ENCODE measurements at places on chromosomes 2 and 18. TPM values are rescaled to one million over a fixed set of nuclear protein-coding genes. Genes with fewer than 3 reads are reported as not detected.

SLC38A11 gene
- total RNA-seq = 0.50 TPM

GRCh38 chr2:53859206-53860181, at the start of gene GPR75:
GPR75 (minus strand) TSS chr2:53859967; CDS start chr2:53854756, 5,211 bp downstream.
- DNase-seq = peak; percentile 21

LRATD1 gene
- 0.51 TPM for total RNA-seq

IL1B gene
- 0.26 TPM for total RNA-seq

DNA sequence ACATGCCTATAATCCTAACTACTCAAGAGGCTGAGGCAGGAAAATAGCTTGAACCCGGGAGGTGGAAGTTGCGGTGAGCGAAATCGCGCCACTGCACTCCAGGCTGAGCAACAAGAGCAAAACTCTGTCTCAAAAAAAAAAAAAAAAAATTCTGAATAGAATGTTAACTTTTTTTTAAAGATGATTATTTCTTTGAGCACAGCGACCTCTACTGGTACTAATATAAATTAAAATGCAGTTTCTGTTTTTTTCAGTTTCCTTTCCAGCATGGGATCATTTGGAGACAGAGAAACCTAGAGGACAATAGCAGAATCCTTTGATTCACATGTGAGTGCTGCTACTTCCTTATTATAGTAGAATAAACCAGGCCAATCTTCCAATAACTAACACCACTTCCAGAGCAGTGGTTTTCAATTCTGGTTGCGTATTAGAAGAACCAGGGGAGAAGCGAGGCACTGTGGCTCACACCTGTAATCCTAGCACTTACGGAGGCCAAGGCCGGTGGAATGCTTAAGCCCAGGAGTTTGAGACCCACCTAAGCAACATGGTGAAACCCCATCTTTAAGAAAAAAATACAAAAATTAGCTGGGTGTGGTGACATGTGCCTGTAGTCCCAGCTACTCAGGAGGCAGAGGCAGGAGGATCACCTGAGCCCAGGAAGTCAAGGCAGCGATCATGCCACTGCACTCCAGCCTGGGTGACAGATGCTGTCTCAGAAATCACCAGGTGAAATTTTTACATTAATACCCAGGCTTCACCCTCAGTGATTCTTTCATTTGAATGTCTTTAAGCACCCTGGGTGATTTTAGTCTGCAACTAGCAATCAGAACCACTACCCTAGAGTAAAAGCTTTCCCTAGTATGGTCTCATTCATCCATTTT, 10.1 kb downstream of the SRSF7 start:
- peak; percentile 61 for DNase-seq

ADCYAP1 gene
- total RNA-seq = not detected

DNA sequence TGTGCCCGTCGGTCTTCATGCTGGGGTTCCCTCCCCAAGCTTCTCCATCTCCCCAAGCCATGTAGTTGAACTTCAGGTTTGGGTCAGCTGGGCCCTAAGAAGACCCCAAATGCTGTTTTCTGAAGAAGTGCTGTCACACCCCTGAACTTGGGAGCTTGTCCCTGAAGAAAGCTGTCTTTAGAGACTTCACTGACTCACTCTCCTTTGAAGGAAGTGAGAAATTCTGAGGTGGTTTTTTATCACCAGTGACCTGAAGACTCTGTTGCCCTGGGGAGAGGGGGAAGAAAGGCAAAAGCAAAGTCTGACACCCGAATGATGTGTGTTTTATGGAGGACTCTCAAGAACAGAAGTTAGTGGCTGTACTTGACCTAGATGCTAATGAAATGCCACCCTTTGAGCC, 83.6 kb upstream of the BCL2L11 start:
- no peak for DNase-seq

POU3F3 gene
- not detected for total RNA-seq

DNA sequence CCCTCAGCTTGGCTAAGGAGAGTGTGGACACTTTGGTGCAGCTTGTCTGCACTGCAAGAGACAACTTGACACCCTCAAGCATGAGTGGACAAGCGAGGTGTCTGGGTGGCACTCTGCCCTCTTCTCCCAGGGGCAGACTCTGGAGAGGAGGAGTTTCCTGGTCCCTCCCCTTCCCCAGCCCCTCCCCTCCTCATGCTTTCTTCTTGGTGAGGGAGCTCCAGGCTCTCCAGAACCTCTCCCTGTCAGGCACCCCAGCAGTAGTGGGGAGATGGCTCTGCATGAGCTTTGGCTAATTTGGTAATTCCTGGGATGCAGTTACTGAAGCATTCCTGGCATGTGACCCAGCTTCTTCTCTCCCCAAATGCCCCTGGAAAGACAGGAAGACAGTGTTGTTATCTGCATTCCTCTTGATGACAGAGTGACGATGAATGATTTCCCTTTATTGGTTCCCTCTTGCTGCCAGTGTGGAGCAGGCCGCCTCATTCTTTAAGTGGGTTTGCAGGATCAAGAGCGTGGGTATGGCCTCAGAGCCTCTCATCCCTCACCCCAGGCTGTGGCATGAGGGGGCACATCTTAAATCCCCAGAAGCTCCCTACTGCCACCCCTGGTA, 89.2 kb downstream of the STPG4 start:
- DNase-seq = peak; percentile 61

DNA sequence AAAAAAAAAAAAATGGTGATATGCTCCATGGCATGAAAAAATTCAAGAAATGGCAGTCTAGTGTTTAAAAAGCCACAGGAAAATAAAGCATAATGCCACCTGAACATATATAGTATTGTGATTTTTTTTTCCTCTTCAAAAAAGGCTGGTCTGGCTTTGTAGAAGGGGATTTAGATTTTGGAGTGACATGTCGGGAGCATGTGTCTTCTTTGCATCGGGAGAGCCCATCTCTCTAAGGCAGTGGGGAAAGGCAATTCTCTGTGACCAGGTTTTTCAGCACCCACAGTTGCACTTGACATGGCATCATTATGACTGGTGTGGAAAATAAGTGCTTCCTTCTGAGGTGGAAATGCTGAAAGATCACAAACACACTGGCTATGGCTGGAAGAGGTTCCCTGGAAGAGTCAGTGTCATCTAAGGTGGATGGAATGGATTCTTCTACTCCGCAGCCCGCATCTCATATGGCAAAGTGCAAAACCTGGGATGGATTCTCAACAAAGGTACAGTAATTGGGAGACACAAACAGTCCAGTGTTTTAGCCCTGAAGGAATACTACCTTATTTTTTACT, 172.5 kb downstream of the AGAP1 start:
- peak; percentile 90 for DNase-seq

VPS4B gene
- total RNA-seq = 48.0 TPM

TMEM37 gene
- total RNA-seq = 2.6 TPM

DNA sequence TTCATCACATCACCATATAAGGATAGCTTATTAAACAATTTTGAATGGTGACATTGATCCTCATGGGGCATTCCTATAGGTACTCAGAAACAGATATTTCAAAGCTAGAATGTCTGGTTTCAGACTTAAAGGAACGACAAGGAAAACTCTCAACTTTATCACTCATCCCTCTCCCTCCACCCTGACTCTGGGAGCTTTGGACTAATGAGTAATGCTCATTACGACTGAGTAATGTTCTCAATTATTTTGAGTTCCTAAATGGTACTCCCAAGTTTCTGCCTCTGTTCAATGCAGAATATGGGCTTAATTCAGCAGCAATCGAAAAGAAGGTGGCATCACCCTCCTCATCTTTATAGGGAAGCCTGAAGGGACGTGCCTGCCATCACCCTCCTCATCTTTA, 43.4 kb downstream of the RFX8 start:
- no peak for DNase-seq

GRCh38 chr2:58796239-58796910, 555.2 kb upstream of the FANCL start:
- DNase-seq = no peak

GRCh38 chr18:7896161-7896560, 329.0 kb downstream of the PTPRM start:
- DNase-seq = no peak

All from fibroblast of lung (primary cell).